ENCODE measurements at places on chromosomes 4 and X.

DNA sequence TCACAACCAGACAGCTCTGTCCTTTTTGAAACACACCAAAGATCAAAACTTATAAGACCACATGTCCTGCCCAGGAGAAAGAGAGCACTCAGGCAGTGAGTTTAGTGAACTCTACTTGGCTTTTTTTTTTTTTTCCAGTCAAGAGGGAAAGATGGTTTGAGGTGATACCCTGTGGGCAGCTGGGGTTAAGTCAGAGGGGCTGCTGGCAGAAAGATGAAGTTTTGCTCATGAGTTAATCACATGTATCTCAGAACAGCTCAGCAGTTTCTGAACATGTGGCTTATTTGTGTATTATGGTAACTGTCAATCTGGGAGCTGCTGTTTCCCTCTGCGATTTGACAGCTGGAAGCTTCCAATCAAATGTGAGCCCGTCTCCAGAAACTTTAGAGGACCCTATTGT, 56.4 kb upstream of the MAP3K15 start:
- no peak for DNase-seq

GRCh38 chrX:11451151-11451550, 157.9 kb downstream of the AMELX start:
- no peak for DNase-seq

- DNase-seq, result no peak
Observed at GRCh38 chrX:46380148-46380752, 165.0 kb downstream of the ZNF674 start.

GRCh38 chrX:119237562-119237942, 1.5 kb downstream of the PGRMC1 start:
- DNase-seq, result no peak

DNA sequence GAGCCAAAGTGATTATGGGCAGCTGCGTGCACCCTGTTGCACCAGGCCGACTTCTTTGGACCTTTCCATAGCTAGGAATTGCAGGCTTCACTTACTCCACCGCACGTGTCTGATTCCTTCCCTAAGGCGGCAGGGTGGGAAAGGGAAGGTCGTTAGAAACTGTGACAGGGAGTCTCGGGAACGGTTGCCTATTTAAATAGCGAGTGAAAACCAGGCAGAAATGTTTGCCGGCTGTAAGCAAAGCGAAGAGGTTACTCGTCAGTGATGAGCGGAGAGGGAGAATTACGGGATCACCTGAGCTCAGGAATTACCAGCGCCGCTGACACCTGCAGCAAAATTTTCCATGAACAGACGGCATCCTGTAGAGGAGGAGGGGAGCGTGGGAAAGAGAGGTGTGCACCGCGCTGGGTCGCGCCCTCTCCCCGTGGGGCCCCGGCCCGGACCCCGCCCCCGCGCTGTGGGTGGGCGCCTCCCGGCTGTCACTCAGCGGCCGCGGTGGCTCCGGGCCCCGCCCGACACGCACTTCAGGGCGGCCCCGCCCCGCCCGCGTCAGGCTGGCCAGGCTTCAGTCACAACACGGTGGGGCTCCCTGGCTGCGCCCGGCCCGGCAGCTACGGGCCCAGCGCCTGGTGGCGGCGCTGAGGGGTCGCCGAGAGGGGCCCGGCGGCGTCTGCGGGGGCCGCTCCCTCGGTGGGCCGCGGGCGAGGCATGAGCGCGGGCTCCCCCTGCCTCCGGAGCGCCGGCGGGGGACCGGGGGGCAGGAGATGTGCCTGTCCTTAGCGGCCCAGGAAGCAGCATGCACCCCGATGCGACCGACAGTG, at the start of gene SNX25:
SNX25 (plus strand) TSS at position 568 of the 821 bp plus-strand sequence; CDS start at position 797, 229 bp downstream.
- peak; percentile 94 for DNase-seq

DNA sequence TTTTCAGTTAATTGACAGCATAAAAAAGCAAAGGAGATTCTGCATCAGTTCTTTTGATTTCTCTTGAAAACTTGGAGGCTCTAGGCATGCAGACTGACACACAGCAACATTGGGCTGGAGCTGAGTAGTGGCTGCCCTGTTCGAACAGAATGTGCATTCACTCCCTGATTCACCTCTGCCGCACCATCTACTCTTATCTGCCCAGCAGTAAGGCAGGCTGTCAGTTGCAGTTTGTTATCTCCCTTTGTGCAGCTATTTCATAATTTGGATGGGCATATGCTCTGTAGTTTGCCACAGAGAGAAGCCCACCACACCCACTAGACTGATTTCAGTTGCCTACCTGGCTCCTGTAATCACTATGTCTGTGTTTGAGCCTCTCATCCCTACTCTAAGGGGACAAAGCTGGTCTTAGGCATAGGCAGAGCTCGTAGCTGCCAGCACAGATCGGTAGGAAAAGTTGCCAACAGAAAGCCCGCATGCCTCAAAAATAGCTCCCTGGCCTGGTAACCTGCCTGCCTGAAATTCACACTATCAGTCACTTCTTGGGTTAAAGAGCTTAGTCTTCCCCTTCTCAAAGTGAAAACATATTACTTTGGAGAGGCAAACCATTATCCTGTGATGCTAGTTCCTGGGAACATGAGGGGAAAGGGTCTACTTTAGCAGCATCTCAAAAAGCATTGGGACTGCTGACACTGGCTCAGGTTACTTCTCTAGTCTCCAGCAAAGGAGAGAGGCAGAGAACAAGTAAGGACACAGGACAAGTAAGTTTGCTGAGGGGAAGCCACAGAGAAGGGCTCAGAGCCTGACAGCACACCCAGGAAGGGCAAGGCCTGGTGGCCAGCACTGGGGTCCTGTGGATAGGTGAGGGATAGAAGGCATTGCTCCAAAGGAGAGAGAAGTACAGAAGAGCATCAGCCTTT, 75.9 kb upstream of the TMEM164 start:
- DNase-seq, result no peak
